MM.1S (cell line): ENCODE measurements at places on chromosomes 7 and 10.

- DNase-seq: no peak
These were observed 918.1 kb upstream of the POT1 start for GRCh38 chr7:125847692-125848091.

DNA sequence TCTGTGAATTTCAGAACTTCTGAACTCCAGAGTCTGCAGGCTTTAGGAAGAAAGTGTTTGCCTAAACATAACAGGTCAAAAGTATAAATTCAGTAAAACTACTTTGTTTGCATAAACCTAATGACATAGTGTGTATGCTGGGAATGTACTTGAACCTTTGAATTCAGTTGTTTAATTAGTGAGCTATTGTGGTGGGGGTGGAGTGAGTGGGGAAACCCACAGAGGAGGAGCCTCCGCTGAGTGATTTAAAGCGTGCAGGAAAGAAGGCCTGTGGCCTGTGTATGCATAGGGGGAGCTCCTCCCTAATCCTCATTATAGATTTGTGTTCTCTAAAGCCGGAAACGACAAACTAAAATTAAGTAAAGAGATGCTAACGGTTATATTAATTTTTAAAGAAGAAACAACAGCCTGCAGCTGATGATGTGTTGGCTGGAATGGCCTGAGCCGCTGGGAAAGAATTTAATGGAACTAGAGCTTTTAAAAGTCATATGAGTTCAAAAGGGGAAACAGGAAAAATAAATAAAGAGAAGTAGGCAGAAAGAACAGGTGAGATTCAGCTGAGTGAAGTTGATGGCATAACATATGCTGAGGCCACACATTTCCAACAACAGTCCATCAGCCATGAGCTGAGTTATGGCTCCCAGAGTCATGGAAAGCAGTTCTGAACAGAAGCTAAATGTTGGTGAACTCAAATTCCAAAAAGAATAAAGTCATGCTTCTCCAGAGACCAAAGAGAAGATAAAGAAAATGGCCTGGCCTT, 595.0 kb downstream of the GRM8 start:
- DNase-seq: no peak

DNA sequence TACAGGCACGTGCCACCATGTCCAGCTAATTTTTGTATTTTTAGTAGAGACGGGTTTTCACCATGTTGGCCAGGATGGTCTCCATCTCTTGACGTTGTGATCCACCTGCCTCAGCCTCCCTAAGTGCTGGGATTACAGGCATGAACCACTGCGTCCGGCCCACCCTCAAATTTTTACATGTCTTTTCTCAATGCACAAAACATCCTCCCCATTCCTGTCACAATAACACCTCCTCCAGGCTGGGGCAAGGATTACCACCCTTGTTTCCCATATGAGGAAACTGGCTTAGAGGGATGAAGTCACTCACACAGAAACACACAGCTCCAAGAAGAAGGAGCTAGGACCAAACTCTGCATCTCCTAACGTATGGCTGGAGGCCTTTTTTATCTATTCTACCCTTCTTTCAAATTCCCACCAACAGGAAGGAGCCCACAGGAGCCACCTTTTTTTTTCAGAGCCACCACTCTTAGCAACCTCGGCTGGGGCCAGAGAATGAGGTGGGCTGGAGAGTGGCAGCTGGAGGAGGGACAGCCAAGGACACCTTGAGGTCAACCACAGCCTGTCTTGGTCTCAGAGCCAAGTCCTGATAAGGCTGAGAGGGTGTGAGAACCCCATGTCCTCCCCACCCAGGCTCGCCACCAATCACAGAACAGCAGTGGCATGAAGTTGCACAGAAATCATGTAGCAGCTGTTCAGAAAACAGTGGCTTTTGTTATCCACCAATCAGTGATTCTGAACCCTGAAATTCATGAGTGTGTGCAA, 113.1 kb upstream of the PDLIM1 start:
- no peak for DNase-seq

GRCh38 chr7:37957221-37957970, 37.0 kb downstream of the EPDR1 start:
- DNase-seq: no peak

DNA sequence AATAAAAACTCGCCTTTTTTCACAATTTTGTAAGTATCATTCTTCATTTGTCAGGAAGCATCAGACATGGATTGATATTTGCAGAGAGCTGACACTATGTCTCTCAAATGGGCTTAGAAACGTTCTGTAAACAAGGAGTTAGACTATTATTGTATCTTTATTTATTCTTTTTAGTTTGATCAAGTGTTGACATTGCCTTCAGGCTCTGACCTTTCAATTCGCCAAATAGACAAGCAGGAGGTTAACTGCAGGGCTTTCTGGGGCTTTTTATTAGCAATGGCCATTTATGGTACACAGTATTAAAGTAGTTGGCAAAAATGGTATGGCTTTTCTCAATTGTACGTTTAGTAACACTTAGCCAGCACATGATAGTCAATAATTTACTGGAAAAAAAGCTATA, 221.7 kb downstream of the ZWINT start:
- no peak for DNase-seq

GRCh38 chr7:52830801-52831200, 204.6 kb upstream of the POM121L12 start:
- DNase-seq: no peak

DNA sequence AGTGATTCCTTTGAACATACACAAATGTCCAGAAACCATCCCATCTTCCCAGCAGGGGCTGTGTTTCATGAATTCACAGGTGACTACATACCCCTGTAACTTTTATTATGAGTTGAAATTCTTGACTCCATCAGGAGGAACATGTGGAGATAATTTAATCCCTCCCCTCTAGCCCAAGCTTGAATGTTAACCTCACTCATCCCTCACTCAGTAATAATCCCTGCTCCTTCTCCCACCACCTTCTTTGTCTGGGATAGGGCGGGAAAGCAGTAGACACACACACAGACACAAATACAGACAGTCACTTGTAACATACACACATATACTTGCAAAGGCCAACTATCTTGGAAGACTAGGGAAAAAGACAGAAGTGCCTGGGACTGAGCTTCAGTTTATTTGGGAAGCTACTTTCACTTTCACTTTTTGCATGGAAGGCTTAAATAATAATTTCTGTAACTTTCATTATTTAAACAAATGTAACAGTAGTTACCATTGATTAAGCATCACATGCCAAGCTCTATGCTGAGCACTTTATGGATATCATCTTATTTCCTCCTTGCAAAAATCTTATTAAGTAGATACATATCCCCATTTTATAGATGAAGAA, 7.3 kb downstream of the AASS start:
- no peak for DNase-seq

- no peak for DNase-seq
These were observed 95.4 kb downstream of the ZRANB1 start for GRCh38 chr10:125037145-125037877.

- DNase-seq: peak; percentile 58
These were observed 103.6 kb downstream of the SMURF1 start for GRCh38 chr7:99040104-99040958.

DNA sequence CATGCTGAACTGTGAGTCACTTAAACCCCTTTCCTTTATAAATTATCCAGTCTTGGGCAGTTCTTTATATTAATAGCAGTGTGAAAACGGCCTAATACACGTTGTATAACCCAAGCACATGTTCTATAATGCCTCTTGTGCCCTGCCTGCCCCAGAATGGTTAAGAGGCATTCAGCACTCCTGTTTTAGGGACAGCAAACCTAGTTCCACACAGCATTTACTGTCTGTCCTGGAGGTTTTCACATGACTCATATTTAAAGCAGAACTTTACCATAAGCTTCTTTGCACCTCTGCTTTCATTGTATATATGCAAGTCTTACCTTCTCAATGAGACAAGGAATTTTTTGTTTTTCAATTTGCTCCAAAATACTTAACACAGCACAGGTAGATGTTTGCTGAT, 144.8 kb downstream of the ICA1 start:
- DNase-seq: no peak

GRCh38 chr7:34059136-34059828, 153.9 kb downstream of the BMPER start:
- no peak for DNase-seq

- no peak for DNase-seq
These were observed 2.1 kb upstream of the IL6 start for GRCh38 chr7:22724861-22725260.

DNA sequence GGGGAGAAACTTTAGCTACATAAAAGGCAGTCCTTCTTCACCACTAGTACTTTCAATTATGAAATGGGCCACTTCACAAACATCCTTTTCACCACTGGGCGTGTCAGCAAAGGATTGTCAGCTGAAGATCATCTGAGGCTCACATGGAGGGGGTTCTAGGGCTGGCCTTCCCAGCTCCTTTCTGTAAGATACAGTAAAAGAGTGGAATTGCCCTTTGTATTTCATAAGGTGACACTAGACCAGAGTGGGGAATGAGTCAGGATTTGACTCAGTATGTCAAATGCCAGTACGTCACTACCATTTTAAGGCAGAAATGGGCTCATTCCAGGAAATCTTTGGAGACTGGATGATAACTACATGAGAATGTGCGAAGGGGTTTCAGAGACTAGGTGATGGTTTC, 21.2 kb upstream of the BLOC1S2 start:
- DNase-seq: no peak

DNA sequence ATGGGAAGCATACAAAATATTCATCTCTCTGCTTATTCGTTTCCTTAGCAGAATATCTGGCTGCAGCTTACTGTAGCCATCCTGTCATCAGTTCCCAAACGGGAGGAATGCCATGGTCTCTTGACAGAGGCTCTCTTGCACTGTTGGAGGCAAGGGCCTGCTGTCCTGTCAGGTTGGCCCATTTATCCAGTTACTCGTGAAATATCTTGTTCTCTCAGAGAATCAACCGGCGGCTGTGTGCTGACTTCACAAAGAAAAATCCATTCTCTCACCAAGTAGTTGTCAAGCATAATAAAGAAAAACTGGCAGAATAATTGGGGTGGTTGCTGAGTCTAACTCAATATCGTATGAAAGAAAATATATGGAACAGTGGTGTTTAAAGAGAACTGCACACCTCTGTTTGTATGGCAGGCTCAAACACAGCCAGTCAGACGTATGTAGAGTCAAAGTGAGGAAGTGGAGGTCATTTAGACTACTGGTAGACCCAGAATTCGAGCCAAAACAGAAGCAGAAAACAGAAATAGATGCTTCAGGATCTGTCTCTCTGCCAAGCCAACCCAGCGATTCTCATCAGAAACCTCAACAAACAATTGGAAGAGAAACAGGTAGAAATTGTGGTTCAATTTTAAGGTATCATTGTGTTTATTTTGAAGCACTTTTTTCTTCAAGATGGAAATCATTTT, 349.2 kb upstream of the PRKCQ start:
- DNase-seq: peak; percentile 58

GRCh38 chr10:59258890-59259289, 82.4 kb downstream of the PHYHIPL start:
- no peak for DNase-seq

- DNase-seq: no peak
These were observed 77.8 kb downstream of the TCF7L2 start for GRCh38 chr10:113027574-113028455.

- peak; percentile 40 for DNase-seq
These were observed 132.7 kb downstream of the ELAPOR2 start for GRCh38 chr7:86926732-86927131.

GRCh38 chr7:128835790-128836641, 5.8 kb downstream of the FLNC start:
- no peak for DNase-seq

- peak; percentile 73 for DNase-seq
These were observed 25.8 kb downstream of the TES start for GRCh38 chr7:116236020-116236630.

DNA sequence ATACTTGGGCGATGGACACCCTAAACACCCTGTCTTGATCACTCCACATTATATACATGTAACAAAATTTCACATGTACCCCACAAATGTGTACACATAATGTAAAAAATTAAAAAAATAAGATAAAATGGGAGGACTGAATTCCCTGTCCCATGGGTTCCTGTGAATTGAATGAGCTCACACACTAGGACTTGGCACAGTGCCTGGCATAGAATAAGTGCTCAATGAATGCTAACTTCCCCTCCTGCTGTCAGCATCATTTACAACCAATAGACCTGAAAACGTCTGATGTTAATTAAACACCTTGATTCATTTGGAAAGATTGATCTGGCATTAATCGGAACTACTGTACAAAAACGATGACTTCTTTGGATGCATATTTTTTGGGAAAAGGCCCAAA, 117.3 kb upstream of the ZNF438 start:
- DNase-seq: no peak

- DNase-seq: no peak
These were observed 43.2 kb upstream of the ATRNL1 start for GRCh38 chr10:115049960-115050359.

GRCh38 chr10:14574885-14575284, 199.8 kb downstream of the FAM107B start:
- DNase-seq: no peak

GRCh38 chr10:52883996-52884871, 111.7 kb upstream of the MBL2 start:
- peak; percentile 71 for DNase-seq

DNA sequence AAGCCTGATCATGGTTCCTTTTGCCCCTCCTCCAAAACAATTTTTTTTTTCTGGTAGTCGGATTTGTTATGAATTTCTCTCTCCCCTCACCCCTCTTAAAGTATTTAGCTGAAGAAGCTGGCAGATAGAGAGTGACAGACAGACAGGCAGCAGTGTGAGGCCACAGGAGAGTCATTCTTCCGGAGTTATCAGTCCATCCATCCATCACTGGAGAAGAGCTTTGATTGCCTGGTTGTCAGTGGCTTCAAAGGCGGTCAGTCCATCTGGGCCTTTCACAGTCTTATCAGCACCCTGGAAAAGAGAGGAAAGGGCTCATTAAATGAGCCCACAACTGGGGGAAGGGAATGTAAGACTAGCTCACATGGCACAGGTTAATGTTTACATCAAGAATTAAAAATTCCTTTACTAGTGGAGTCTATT, 47.4 kb downstream of the MTPN start:
- DNase-seq: no peak

DNA sequence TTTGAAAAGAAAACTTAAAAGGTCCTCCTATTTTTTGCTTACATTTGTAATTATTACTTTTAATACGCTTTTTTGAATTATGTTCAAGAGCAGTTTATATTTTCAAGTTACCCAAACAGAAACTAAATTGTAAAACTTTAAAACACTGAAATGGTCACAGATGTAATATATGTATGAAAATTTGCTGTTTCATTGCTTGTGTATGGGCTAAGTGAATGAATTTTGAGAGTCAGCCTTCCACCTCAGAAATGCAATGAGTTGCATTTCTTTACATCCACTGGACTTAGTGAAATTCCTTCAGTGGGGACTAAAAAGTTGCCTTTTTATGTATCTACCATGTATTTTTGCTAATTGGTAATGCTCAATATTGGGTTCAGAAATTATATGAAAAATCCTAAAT, 1.6 kb downstream of the VPS26A start:
- DNase-seq: no peak

GRCh38 chr7:157521061-157521731, 184.4 kb downstream of the DNAJB6 start:
- no peak for DNase-seq
